Tongue (tissue), 3 donors: ENCODE measurements at places on chromosomes 13 and 19.

DNA sequence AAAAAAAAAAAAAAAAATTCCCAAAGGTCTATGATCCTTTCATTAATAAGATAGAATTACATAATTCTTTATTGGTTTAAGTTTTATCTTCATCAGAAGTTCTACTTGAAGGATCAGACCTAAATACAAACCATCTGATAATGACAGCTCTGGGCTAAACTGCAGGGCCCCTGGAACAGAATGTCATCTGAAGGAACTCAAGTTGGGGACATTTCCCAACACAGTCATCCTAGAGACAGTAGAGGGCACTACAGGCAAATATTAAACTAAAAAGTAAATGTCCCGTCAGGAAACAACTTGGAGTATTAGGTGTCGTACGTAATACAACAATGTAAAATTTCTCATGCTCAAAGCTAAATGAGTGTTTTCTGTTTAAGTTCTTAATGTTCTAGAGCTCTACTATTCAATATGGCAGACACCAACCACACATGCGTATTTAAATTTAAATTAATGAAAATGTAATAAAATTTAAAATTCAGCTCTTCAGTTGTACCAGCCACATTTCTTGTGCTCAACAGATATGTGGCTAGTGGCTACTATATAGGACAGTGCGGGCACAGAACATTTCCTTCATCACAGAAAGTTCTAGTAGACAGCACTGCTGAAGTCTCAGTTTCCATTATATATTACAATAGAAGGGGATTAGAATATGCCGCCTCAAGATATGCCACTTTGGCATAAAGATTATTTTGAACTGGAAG, 21.8 kb upstream of the NAXD start:
- peak; percentile 79 for DNase-seq

DNA sequence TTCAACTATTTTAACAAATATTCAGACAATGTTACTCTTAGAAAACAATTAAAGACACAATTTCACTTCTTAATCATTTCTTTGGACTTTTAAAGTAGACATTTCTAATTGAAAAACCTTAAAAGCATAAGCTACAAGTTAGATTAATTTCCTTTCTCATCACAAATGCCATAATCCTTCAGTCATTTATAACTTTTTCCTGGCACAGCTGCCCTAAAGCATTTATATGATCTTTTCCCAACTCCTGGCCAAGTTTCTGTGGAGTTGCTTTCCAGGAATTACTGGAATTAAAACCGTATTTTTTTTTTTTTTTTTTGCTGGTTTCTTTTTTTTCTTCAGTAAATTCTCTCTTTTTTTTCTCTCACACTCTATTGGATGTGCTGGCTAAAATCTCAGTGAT, 615.9 kb downstream of the TBC1D4 start:
- peak; percentile 80 for DNase-seq

GRCh38 chr13:94182185-94182761, 297.2 kb downstream of the DCT start:
- no peak for DNase-seq

DNA sequence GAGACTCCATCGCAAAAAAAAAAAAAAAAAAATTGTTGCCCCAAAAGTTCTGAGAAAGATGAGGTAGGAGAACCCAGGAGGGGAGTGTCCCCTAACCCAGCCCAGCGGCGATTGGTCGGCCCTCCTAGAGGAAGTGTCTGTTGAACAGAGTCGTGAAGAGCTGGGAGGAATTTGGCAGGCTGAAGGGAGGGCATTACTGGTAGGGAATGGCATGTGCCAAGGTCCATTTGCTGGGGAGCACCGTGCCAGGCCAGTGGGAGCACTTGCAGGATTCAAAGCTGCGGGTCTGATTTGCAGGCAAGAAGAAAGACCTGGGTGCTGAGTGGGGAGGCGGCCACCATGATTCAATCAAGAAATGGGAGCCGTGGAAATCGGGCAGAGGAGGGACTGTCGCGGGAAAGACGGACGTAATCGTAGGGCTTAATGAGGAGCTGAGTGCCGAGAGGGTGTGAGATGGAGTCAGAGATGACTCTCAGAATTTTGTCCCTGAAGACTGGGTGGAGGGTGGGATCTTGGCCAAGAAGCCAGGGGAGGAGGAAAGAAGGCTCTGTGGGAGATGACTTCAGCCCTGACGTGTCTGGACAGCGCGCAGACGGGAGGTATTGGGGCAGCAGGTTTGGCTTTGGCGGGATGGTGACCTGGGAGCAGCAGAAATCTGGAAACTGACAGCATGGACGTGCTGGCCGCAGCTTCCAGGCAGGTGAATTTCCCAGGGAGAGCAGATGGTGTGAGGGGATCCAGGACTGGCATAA, 15.4 kb downstream of the CERS4 start:
- DNase-seq, result peak; percentile 20

GRCh38 chr19:31351855-31352195, 2.6 kb upstream of the TSHZ3 start:
- peak; percentile 48 for DNase-seq

GRCh38 chr19:14350302-14350701, 30.9 kb upstream of the ADGRE5 start:
- DNase-seq, result no peak

DNA sequence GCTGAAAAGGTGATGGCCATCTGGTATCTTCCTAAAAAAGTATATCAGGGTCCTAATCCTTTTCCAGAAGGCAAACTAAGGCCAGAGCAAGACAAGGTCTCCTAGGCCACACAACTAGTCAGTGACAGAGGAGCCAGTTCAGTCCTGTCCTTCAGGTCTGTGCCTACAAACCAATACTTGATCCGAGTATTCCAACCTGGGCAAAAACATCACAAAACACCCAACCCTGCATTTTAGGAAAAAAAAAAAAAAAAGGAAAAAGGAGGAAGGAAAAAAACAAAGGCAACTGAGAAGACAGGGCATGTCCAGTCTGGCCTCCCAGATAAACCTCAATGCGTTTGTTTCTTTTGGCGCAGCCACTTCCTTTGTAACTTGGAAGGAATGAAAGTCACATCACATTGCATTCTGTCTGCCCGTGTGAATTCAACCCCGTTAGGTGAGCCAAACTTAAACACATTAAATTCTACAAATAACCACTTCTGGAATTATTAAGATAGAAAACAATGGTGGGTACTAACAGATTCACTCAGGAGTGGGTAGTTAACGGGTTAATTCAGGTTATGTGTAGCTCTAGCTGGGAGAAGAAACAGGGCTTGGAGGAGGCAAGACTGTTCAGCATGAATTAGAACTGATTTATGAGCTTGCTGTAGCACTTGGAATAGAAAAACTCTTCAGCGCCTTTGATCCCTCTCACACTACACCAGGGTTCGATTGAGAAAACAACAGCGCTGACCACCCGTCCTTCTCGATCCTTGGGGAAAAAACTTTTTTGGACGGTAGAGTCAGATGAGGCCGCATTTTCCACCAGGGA, 43.0 kb upstream of the HNRNPA1L2 start:
- DNase-seq, result peak; percentile 32

- no peak for DNase-seq
These were observed 20.1 kb upstream of the ZNRF4 start for GRCh38 chr19:5434970-5435641.

DNA sequence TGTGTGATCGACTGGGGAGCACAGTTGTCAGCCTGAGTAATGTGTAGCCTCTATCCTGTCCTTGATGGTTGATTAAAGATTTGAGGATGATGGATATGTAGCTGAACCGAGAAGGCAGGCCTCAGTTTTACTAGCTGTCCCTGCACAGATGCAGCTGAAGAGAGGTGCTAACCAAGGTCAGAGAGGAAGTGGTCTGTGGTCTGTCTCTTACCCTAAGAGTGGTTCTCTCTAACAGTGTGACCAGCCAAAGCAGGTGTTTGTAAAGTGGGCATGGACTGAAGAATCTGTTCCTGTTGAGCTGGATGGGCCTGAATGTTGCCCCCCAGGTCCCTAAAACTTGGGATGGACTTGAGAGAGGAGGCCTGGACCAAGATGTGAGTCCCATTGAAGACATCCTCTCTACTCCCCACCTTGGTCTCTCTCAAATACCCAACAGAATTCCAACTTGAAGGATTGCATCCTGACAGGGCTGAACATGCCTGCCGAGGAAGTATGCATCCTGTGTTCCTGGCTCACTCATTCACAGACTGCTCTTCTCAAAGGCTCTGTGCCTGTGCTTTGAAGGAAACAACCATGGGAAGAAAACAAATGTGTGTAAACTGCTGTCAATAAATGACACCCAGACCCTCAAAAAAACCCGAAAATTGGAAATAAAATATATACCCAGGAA, 223.8 kb downstream of the MAB21L1 start:
- DNase-seq, result no peak

DNA sequence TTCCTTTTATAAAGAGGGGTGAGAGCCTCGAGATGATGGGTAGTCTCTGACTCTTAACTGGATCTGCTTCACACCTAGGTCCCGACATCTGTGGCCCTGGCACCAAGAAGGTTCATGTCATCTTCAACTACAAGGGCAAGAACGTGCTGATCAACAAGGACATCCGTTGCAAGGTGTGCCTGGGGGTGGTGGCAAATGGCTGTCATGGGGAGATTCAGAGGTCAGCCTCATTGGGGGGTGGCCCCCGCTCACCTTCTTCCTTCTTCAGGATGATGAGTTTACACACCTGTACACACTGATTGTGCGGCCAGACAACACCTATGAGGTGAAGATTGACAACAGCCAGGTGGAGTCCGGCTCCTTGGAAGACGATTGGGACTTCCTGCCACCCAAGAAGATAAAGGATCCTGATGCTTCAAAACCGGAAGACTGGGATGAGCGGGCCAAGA, 1.6 kb downstream of the CALR start:
- no peak for DNase-seq

- DNase-seq, result no peak
These were observed 8.4 kb upstream of the CYP2B6 start for GRCh38 chr19:40982594-40983101.

DNA sequence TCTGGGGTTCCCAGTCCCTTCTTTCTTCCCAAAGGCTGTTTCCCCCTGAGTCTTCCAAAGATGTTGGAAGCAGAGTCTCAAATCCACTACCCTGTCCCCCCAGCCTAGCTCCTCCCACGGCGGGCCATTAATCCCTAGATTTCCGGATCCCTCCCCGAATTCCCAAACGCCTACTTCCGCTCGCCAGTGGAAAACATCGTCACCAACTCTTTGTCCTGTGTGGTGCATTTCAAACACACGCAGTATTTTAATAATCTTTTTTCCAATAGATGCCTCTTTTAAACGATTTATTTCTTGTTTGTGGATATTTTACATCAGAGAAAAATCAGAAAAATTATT, 610 bp downstream of the ZNF791 start:
- DNase-seq, result peak; percentile 94

DNA sequence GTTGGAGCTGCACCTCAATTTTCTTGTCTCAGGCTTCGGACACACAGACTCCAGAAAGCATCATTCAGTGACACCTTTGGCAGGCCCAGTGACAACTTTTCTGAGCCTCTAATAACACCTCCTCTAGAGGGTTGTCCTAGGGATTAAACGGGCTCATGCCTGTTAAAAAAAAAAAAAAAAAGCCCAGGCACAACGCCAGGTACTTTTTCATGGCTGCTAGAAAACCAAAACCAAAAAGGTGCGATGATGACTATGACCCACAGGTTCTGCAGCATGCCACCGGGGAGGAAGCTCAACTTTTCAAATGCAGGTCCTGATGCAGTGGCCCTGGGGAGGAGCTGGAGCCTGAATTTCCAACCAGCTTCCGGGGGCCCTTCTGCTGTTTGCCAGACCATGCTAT, 184.2 kb downstream of the ABCC4 start:
- peak; percentile 10 for DNase-seq

- DNase-seq, result no peak
These were observed 3.1 kb upstream of the SOHLH2 start for GRCh38 chr13:36217456-36217855.

DNA sequence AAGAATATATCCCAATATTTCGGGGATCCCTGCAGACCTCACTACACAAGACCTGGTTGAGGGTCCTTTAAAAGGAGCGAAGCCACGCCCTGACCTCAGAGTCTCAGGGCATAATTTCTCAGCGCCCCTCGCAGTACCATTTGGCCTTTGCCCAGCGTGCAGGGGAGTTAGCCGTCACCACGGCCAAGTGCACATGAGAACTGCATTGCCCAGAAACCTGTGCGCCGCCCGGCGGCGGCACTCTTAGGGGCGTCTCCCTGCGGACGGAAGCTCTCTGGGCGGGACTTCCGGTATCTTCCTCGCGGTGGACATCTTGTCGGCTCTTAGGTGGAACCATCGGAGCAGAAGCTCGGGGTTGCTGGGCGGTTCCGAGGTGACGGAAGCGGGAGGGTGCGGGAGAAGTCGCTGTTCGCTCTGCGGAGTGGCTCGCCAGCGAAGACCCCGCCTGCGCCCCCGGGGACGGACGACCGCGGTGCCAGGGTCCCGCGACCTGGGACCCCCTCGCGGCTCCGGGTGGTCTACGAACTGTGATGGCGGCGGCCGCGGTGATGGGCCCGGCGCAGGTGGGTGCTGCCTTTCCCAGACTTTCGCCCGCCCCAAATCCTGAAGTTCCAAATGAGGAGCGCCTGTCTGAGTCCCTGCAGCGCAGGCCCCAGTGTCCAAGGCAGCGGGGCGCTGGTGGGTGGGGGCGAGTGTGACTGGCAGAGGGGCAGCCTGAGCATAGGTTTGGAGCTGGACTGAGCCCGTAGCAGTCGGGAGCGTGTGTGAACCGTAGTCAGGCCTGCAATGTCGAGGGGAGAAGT, at the start of gene ZNF134:
Gene ZNF134, plus strand, starts transcription at position 302 of the 803 bp plus-strand sequence. CDS start 5,227 bp downstream, outside the sequence.
- DNase-seq, result peak; percentile 97

- DNase-seq, result no peak
These were observed 26.1 kb upstream of the OR1M1 start for GRCh38 chr19:9060564-9061340.

GRCh38 chr13:98741741-98742435, 10.6 kb downstream of the SLC15A1 start:
- no peak for DNase-seq

DNA sequence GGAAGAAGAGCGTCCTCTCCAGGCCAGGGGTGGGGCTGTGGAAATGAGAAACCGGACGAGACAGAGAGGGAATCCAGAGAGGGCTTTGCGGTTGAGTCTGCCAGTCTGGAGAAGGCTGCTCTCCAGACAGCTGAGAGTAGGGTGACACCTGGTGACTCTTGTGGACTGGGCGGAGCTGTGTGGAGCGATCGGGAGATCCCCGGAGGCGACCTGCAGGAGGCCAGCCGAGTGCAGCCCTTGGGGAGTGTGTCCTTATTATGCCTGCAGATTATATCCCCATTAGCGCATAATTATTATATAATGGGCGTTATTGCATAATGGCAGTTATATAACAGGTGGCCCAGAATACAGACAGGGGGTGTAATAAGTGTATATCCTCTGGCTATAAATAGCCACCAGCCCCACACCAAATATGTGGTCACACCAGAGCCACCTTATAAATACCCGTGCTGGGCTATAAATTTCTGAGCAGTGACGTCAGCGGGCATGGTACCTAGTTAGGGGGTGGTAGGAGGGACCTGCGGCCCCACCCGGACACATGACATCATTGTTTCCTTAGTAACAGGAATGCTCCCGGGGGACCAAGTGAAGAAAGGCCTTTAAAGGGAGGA, 41.2 kb downstream of the NFIX start:
- DNase-seq, result peak; percentile 75

- no peak for DNase-seq
These were observed 2.5 kb downstream of the ZNF579 start for GRCh38 chr19:55578031-55578760.
